ENCODE measurements at places on chromosomes 1 and 21.

DNA sequence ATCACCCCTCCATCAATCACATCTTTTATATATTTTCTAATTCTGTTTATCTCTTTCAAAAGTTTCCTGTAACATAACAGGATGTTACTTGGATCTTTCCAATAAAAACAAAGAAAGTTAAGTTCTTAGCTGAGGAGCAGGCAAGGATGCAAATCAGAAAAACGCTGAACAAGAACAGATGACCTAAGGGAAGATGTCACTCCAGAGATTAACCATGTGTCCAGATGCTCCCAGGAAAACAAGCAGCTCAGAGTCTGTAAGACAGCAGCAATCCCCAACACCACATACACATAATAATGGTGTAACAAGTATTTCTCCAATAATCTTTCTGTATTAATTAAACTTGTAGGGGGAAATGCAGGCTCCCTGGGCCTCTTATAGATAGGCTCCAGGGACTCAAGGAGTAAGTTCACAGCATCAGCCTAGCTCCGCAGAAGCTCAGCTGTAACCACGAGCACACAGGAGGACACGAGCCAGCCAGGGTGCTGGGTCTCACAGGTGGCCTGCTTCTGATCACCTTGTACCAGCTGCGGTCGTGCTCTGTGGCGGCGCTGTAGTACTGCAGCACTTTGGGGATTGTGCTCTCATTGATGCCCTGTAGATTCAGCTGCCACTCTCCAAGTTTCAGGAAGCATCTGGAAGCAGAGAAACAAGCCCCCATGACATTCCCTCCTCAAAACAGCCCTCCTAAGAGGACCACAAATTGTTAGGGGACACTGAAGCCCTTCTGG is 33.1 kb upstream of the EXOSC10 start:
- no peaks in the 10 kb centered on the region for H3K27me3 ChIP-seq
- H3K27ac ChIP-seq: no peak overlapping the region
- H3K4me1 ChIP-seq: no peaks in the 10 kb centered on the region
- no peak for DNase-seq

DNA sequence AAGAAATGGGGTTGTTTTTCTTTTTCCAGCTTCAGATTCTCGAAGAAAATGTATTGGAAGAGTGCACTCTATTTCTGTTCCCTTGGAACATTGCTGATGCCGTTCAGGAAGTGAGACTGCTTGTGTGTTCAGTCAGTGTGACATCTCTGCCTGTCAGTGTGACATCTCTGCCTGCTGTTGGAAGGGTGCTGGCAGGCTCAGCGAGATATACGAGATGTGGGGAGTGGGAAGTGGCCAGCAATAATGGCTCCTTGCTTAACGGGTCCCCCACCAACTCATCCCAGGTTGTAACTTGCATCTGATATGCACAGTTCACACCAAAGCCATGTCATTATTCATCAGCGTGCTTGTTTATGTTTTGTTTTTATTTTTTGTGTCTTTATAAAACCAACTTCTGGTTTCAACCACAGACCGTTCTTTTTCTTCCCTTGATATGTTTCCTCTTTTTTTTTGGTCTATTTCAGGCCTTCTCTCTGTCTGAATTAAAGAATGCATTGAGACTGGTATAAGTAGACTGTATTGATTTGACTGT is 145.4 kb downstream of the GALNT2 start:
- DNase-seq: peak; percentile 25
- peak overlapping the region; percentile 68 for H3K27ac ChIP-seq
- H3K27me3 ChIP-seq: no peaks in the 10 kb centered on the region
- H3K36me3 ChIP-seq: peaks cover 16% of the 10 kb centered on the region
- H3K4me1 ChIP-seq: peaks cover 55% of the 10 kb centered on the region

GRCh38 chr1:88088481-88088880 is 595.6 kb upstream of the PKN2 start:
- no peaks in the 10 kb centered on the region for H3K4me1 ChIP-seq
- H3K4me3 ChIP-seq: no peak overlapping the region
- DNase-seq: no peak

DNA sequence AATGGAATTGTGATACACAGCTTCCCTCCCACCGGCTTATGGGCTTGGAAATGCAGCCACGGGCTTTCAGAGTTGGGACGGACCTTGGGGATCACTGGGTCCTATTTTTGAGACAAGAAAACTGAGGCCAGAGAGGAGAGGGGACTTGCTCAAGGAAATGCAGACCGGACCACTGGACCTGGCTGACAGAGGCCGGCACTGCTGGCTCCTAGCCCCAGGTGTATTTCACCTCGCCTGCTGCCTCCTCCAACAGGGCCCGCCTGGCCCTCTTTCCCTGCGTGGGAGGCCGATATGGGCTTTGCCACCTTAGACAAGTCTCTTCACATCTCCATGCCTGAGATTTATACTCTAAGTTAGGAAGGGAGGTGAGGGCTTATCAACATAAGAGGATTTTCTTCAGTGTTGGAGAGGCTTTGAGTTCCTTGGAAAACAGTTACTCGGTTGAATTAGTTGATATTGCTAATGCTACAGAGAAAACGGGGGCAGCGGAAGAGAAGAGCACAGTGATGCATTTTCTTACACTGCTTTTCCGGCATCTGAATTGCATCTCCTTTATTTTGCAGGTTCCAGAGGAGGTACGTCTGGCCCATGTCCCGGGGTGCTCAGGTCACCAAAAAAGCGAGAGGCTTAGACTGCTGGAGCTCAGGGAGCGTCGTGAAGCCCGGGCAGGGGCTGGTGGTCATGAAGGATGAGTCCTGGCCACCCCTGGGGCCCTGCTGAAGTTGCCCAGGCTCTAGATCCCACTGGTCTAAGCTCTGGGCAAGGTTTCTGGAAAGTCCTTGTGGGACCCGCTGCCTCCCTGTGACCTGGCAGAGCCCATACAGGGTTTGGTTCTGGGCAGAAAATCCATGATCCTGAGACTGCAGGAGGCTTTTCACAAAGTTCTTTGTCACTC is 44.7 kb downstream of the CAPN2 start:
- H3K36me3 ChIP-seq: peaks cover 22% of the 10 kb centered on the region
- H3K4me1 ChIP-seq: no peaks in the 10 kb centered on the region
- no peak for DNase-seq
- no peaks in the 10 kb centered on the region for H3K27me3 ChIP-seq
- H3K4me3 ChIP-seq: no peak overlapping the region

- peak overlapping the region; percentile 82 for H3K4me3 ChIP-seq
- no peaks in the 10 kb centered on the region for H3K27me3 ChIP-seq
- DNase-seq: peak; percentile 23
- peaks cover 16% of the 10 kb centered on the region for H3K36me3 ChIP-seq
- peaks cover 73% of the 10 kb centered on the region for H3K4me1 ChIP-seq
These were observed 82.2 kb upstream of the BMP8A start for GRCh38 chr1:39409055-39409816.

DNA sequence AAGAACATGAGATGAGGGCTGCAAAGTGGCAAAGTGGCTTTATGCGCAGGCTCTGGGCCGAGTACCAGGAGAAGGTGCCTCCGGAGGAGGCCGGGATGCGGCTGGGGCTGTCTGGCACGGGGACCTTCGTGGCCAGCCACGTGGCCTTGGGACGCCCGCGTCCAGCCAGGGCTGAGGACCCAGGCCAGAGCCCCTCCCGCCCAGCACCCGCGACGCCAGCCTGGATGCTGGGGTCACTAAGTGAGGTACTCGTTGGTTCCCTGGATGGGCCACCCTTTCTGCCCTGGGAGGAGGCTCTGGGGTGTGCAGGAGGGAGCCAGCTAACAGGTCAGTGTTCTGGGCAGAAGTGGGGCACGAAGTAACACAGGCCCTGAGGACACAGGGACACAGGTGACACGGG is 12.6 kb downstream of the SCNN1D start:
- H3K4me3 ChIP-seq: no peak overlapping the region
- no peak overlapping the region for H3K27ac ChIP-seq
- H3K4me1 ChIP-seq: peaks cover 4% of the 10 kb centered on the region
- H3K36me3 ChIP-seq: no peaks in the 10 kb centered on the region
- no peaks in the 10 kb centered on the region for H3K27me3 ChIP-seq

GRCh38 chr1:101603726-101604125 is 366.9 kb downstream of the S1PR1 start:
- H3K4me3 ChIP-seq: no peak overlapping the region
- no peaks in the 10 kb centered on the region for H3K4me1 ChIP-seq
- no peaks in the 10 kb centered on the region for H3K36me3 ChIP-seq
- peaks cover 2% of the 10 kb centered on the region for H3K27me3 ChIP-seq

- H3K27ac ChIP-seq: no peak overlapping the region
- H3K36me3 ChIP-seq: no peaks in the 10 kb centered on the region
- peaks cover 52% of the 10 kb centered on the region for H3K27me3 ChIP-seq
- no peak overlapping the region for H3K4me3 ChIP-seq
These were observed 65.5 kb upstream of the LAPTM5 start for GRCh38 chr1:30822966-30823581.

DNA sequence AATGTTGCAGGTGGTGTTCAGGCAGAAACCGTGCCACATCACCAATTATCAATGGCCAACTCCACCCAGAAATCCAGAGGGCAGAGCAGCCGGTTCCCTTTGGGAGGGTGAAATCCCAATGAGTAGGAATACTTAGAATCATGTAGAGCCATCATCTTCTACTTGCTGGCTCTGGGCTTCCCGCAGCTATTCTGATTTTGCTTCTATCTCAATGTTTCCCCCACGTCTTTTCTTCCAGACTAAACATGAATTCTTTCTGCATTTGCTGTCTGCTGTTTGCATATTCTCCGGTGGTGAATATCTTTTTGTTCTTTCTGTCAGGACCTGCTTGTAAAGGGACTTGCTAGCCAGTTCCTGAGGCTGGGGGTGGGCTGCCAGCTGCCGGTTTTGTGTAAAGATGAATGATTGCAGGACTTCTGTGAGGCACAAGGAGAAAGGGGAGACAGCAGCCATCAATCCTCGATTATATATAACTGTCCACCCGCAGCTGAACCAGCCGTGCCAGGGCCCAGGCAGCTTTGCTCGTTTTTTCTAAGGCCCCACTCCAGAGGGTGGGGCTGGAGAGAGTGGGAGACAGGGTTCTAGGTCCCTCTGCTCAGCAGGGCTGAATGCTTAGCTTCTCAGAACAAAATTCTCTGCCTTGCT is 33.2 kb downstream of the PRAMEF20 start:
- no peaks in the 10 kb centered on the region for H3K36me3 ChIP-seq
- no peak overlapping the region for H3K27ac ChIP-seq
- H3K27me3 ChIP-seq: peaks cover 2% of the 10 kb centered on the region
- no peak for DNase-seq
- no peaks in the 10 kb centered on the region for H3K4me1 ChIP-seq

DNA sequence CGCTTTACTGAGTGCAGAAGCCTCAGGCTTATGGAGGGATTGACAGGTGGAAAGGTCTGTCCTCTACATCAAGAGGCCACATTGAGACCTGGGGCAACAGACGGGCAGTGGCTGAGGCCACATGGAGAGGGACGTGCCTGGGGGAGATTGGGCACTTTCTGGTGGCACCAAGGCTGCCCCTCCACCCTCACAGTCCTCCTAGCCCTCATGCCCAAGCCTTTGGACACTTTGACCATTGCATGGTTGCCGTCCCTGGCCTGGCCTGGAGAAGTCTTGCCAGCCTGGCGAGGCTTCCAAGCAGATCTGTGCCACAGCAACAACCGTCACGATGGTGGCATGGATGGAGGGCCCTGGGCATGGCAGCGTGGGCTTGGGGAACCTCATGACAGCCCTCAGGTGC is 192.1 kb upstream of the VAMP3 start:
- no peak overlapping the region for H3K4me3 ChIP-seq
- no peaks in the 10 kb centered on the region for H3K36me3 ChIP-seq
- no peak for DNase-seq

- H3K36me3 ChIP-seq: peaks cover 6% of the 10 kb centered on the region
- no peak for DNase-seq
- no peak overlapping the region for H3K4me3 ChIP-seq
- H3K27ac ChIP-seq: no peak overlapping the region
These were observed 25.2 kb upstream of the IKBKE start for GRCh38 chr1:206445116-206445515.

- H3K27me3 ChIP-seq: no peaks in the 10 kb centered on the region
- peak overlapping the region; percentile 35 for H3K27ac ChIP-seq
- peaks cover 8% of the 10 kb centered on the region for H3K36me3 ChIP-seq
- DNase-seq: peak; percentile 8
- H3K4me1 ChIP-seq: peaks cover 45% of the 10 kb centered on the region
- H3K4me3 ChIP-seq: no peak overlapping the region
These were observed 26.2 kb upstream of the TARBP1 start for GRCh38 chr1:234504969-234505768.

DNA sequence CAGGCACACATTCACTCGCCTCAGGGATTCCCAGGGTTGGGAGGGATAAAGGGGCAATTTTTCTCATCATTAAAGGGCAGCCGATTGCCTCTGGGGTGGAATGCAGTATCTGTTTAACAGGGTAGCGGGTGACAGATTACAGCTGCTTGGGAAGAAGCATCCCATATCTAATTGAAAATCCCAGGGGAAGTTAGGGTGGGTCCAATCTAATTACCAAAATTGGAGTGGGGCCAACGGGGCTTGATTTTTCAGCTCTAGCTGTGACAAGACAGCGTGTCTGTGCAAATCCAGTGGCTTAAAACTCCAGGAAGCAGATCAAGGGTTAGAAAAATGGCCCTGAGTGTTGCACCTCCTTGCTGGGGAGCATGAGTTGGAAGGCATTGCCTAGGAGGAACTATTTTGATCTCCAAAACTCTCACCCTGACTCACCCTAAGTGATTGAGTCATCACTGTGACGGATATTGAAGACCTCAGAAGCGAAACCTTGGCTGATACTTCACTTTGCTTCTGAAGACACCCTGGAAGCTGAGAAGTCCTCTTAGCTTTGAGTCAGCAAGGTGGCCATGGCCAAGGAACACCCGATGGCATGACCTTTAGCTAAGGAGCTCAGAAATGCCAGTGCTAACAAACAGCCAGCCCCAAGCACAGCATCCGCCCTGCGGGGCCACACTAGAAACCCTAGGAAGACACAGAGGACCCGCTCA is 46.0 kb downstream of the GRHL3 start:
- H3K4me1 ChIP-seq: peaks cover 17% of the 10 kb centered on the region
- no peaks in the 10 kb centered on the region for H3K27me3 ChIP-seq
- peak; percentile 65 for DNase-seq
- H3K4me3 ChIP-seq: no peak overlapping the region

All from activated CD4-positive, alpha-beta memory T cell treated with anti-CD3 and anti-CD28 coated beads for 36 hours (primary cell).